ENCODE measurements at places on chromosomes 11 and 22.
A peak's percentile ranks its signal among the peaks of the same experiment; 100 is the strongest.

GRCh38 chr11:85813721-85814120 lies 2.8 kb upstream of the SYTL2 start:
- DNase-seq = no peak

- DNase-seq = no peak
Observed at GRCh38 chr11:21811572-21811971, 381.3 kb upstream of the ANO5 start.

- no peak for DNase-seq
Observed at GRCh38 chr22:36369922-36370791, 17.6 kb downstream of the MYH9 start.

- peak; percentile 63 for DNase-seq
Observed at GRCh38 chr22:38494498-38494897, 11.6 kb downstream of the DDX17 start.

- DNase-seq = no peak
Observed at GRCh38 chr11:8692417-8692816, 9.8 kb downstream of the RPL27A start.
